Activated CD4-positive, alpha-beta T cell treated with anti-CD3 and anti-CD28 coated beads, Interleukin-2, amount 50 U/mL, for 24 hours (primary cell): ENCODE measurements at places on chromosomes 2 and 18.

DNA sequence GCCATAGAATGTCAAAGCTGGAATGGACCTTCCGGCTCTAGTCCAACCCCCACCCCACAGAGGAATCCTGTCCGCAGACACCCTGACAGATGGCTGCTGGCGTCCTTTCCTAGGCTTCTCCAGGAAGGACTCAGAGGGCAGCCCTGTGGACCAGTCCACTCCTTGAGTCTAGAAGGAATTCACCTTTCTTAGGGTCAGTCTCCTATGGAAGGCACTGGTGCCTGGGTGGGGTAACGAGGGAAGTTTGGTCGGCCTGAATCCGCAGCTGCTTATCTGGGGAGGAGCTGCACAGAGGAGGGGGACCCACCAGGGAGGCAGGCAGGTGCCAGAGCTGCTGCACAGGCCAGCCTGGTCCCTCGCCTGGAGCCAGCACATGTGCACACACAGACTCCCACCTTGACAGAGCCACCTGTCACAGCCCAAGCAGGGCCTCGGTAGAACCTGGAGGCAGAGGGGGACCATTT, 2.5 kb downstream of the DNMT3A start:
- DNase-seq = no peak

- no peak for DNase-seq
Measured at GRCh38 chr2:193679847-193680246, 1485.1 kb upstream of the TMEFF2 start.

DNA sequence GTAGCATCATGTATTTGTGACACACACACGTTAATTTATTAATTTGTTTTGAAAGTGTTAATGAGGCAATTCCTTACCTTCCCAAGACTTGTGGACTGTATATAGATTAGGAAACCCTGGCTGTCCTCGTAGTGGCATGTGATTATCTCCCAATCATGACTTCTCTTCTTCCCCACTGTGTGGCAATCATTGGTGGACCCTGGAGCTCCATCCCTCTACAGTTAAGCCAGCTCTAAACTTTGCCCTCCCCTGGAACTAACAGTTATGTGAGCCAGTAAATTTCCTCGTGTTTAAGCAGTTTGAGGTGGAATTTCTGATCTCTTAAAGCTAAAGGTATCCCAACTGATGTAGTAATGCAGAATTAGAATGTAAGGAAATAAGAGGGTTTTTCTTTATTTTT, 22.0 kb downstream of the GALNT1 start:
- DNase-seq = no peak

DNA sequence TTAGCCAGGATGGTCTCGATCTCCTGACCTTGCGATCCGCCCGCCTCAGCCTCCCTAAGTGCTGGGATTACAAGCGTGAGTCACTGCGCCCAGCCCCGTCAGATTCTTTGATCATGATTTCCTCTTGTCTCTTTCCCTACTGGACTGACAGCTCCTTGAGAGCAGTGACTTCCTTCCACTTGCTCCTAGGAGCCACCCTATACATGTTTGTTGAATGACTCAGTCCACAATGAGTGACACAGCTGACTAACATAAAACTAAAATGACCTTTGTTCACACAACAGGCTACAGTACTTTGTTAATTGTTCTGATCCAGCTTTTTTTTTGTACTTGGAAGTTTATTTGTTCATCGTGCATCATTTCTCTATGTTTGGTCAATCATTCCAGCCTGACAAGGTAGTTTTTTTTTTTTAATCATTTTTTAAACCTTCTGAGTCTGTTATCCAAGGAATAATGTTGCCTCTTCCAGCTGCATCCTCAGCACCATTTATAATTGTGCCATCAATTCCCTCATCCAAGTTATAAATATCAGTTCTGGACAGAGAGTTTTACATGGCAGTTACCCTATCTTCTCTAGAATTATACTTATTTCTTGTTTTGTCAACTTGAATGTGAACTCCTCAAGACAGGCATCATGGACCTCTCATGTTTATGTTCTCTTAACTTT, 42.9 kb upstream of the TUBA3E start:
- no peak for DNase-seq
